SHP77 (cell line): ENCODE measurements at places on chromosomes 1 and 21.

- DNase-seq, result peak; percentile 77
These were observed 58.2 kb upstream of the SLC25A33 start for GRCh38 chr1:9481048-9481447.

DNA sequence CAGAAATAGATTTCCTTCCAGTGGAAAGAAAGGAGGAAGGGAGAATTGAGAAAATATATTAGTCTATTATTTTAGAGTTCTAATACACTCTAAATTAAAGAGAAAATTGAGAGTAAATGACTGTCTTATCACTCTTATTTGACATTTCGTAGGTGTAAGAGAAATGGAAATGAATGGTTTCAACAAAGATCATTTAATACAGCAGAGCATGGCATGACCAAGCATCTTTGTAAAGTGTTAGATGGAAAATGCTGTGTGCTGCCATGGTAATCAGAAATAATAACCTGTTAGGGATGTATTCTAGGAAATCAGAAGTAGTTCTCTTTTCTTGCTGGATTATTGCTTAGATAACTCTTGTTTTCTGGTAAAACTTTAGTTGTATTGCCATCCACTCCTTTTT is 90.9 kb downstream of the GIPC2 start:
- DNase-seq, result no peak

GRCh38 chr1:104132382-104132973 is 382.8 kb downstream of the AMY1C start:
- DNase-seq, result peak; percentile 31

DNA sequence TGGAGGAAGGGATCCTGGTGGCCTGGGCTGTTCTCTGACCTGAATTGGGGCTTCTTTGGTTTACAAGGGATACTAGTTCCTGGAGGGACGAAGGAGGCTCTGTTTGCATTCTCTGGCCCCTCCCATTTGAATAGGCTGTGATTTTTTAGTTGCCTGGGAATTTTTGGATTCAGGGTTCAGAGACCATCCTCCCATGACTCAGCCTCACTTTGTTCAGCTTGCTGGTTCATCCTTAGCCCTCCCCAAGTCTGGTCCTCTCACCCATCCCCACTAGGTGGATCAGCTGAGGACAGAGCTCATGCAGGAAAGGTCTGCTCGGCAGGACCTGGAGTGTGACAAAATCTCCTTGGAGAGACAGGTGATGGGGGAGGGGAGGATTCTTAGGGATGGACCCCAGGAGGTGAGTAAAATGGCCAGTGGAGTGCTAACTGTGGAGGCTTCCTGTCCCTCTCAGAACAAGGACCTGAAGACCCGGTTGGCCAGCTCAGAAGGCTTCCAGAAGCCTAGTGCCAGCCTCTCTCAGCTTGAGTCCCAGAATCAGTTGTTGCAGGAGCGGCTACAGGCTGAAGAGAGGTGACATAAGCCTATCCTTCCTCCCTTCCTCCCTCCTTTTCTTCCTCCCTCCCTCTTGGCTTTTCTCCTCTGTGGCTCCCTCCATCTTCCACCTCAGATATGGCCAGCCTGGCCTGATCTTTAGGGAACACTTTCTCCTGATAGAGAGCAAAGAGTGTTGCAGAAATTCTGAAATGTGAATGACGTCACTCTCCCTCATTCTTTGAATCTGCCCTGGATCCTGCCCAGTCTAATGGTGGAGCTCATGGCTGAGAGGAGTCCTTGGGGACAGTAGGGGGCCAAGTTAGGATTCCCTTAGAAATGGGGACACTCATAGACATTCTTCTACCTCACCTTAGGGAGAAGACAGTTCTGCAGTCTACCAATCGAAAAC is 4.5 kb upstream of the TUFT1 start:
- no peak for DNase-seq

DNA sequence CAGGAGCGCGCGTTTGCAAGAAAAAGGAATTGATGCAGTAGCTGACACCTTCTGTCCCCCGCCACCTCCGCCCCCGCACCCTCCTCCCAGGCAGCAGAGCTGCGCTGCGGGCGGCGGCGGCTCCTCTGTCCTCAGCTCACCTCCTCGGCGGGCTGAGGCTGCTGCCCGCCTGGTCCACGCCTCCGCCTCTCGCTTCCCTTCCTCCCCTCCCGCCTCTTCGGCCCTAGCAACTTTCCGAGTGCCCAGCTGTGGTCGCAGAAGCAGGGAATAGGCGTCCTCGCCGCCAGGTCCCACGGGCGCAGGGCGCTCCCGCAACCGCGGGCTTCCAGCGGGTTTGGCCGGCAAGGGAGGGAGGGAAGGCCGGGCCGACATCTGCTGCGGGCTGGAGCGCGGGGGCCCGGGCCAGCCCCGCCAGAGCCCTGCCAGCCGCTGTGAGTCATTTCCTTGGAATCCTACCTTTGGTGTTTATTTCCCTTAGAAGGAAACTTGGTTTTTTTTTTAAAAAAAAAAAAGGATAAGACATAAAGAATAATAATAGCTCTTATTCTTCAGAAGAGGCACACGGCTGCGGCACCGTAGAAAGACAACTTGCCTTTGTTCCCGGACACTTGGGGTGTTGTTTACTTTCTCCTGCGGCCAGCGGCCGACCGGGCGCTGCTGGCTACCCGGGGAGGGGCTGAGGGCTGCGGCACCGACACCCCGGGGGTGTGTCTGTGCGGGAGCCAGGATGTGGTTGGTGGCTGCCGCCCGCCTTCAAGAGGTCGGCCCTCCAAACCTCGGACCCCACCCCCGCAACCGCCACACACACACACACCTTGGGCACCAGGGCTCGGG is 1.1 kb downstream of the SERTAD4 start:
- no peak for DNase-seq

DNA sequence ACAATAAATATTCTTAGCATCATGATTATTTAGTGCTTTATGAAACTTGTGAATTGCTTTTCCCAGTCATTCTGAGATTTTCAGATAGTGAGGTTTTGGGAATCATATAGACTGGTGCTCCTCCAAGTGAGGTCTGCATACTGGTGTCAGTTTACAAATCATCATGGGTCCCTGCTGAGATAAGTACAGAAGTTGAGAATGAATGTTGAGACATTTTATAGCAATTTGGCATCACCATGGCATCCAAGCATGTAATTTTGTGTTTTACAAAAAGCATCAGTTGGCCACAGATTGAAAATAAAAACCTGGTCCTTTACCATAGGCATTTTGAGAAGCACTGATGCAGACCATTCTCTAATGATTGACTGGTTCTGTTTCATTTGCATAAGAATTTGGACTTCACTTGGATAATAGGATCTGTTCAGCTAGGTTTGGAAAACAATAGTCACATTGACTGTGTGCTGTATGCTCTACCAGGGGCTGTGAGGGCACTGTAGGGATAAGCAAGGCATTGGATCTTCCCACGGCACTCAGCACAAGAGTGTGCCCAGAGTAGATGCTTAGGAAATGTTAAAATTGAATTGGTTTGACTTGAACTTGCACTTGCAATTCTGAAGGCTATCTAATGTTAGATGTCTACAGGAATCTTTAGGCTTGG is 79.0 kb upstream of the JUN start:
- DNase-seq, result no peak

GRCh38 chr1:244065960-244066388 is 14.9 kb downstream of the ZBTB18 start:
- no peak for DNase-seq

- no peak for DNase-seq
These were observed 83.8 kb downstream of the STUM start for GRCh38 chr1:226632169-226632879.

DNA sequence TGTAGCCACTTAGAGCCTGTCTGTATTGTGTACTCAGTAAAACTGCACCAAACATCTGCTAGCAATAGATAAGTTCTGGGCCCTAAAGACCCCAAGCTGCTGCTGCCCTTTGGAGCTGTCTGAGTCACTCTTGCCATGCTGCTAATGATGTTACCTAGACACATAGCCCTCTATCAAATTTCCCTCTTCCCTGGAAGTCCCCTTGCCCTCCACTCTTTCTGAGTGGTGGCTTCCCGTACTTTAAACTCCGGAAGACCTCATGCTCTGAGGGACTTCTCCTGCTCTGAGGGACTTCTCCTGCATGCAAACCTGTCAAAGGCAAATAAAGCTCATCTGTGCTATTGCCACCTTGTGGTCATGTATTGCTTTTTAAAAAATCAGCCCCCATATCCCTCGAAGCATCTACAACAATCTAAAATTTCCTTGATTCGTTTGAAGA is 34.0 kb downstream of the FH start:
- peak; percentile 60 for DNase-seq

DNA sequence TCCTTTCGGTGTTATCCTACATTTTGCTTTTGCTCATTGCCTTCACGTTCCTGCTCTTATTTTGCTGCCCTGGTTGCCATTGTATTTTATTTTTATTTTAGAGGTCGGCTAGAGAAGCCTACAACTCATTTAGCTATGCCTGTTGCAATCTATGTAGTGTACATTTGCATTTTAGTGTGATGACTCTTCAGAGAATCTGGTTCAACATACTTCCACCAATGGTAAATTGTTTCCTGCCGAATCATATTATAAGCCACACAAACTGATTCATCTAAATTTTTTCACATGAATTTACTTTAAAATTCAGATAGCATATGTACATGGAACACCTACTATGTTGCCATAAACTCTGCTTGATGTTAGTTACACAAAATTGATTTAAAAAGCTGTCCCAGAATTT is 1596.9 kb downstream of the PLA2G4A start:
- DNase-seq, result no peak
